Stimulated activated CD4-positive, alpha-beta T cell treated with anti-CD3 and anti-CD28 coated beads, Interleukin-4, amount 100 ng/mL, for 24 hours (primary cell): ENCODE measurements at places on chromosomes 13 and 19.

DNA sequence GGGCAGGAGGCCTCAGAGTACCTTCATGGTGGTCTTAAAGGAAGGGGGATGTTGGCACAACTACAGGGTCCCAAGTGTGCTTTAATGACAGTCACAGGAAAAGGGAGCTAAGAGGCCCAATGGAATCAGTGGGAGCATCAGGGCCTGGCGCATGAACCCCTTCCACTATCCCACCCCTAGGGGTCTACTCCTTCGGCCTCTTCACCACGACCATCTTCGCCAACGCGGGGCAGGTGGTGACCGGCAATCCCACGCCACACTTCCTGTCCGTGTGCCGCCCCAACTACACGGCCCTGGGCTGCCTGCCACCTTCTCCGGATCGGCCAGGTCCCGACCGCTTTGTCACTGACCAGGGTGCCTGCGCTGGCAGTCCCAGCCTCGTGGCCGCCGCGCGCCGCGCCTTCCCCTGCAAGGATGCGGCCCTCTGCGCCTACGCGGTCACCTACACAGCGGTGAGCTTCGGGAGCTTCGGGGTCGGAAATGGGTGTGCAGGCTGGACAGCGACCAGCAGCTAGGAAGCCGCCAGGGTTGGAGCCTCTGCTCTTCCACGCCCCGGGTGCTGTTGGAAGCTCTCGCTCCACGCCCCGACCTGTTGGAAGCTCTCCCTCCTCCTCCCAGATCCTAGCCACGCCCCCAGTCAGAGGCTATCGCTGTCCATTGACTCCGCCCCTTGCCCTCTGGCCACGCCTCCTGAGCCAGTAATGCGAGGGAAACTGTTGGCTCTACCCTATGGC is 6.0 kb downstream of the PLPPR2 start:
- no peak for DNase-seq

DNA sequence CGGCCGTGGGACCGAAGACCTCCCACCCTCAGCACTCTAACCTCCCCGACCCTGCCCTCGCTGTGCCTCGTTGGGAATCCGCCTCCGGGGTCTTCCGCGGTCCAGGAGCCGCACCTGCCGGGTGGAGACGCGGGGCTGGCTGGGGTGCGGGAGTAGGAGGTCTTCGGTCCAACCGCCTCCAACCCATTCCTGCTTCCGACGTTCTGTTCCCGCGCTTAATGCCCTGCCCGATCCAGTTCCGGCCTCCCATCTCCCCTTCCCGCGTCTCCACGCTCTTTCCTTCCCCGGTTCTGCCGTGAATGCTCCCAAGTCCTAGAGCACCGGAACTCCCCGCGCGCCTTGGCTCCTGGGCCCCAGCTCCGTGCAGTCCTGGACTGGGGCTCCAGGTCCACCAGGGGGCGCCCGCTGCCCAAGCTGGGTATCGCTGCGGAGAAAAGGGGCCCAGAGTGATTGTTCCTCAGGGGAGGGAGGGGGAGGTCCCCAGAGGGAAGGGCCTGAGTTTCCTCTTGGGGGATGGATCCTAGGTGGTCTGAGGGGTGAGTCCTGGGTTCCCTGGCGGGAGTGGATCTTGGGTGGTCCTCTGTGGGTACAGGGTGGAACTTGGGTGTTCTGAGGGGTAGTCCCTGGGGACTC is 14.1 kb upstream of the TNFSF9 start:
- peak; percentile 95 for DNase-seq

- DNase-seq: peak; percentile 47
Measured at GRCh38 chr19:49335071-49335783, at the start of gene CD37. Gene CD37 (plus strand): TSS chr19:49335406. CDS start chr19:49335541, 135 bp downstream.

GRCh38 chr13:75771818-75772217 is 135.7 kb downstream of the LMO7 start:
- no peak for DNase-seq

DNA sequence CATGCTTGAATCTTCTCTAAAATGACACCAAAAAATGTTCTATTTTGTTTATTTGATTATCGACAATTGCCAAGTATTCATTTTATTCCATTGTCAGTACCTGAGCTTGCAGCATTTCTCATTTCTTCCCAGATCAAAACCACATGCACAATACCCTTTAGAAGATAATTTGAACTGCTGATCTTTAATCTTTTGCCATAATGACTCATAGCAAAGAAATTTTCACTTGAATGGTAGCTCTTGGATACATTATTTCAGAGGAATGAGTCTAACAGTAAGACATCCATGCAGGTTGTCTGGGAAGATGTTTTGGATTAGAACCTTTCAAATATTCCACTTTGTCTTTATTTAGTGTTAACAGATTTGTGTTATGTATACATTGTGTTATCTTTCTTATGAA is 42.0 kb upstream of the RXFP2 start:
- DNase-seq: no peak

GRCh38 chr19:3370214-3370720 is 3.9 kb downstream of the NFIC start:
- DNase-seq: no peak

DNA sequence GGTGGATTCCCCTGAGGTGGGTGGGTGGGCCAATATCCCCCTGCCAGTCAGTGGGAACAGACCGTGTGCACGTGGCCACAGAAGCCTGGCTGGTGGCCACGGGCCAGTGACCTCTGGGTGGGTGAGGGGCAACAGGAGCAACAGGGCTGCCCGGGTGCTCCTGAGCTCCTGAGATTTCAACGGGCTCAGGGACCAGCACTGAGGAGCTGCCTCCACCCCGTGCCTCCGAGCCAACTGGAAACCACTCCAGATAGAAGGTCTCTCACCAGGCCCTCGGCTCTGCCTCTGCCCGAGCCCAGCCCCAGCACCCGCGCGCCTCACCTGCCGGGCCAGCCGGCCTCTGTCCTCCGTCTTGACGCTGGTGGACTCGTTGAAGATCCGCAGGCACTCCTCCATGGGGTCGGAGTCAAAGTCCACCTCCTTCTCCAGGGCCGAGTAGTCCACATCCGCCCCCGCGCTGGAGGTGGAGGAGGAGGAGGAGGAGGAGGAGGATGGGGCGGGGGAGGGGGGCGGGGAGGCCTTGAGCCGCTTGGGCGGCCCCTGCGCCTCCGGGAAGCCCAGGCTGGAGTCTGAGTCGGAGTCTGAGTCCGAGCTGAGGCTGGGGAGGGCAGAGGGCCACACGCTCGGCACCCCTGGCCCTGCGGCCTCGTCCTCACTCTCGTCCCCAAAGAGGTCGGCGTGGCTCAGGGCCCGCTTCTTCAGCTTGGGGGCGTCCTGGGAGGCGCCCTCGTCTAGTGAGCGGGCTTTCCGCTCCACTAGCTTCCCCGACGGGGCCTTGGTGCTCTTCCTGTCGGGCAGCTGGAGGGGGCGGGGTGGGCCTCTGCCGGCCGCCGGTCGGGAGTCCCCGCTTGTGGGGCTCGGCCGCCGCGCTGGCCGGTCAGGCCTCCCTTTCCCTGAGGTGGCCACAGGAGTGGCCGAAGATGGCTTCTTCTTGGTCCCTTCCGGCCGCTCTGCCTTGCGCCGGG is 14.8 kb upstream of the ATP8B3 start:
- no peak for DNase-seq

DNA sequence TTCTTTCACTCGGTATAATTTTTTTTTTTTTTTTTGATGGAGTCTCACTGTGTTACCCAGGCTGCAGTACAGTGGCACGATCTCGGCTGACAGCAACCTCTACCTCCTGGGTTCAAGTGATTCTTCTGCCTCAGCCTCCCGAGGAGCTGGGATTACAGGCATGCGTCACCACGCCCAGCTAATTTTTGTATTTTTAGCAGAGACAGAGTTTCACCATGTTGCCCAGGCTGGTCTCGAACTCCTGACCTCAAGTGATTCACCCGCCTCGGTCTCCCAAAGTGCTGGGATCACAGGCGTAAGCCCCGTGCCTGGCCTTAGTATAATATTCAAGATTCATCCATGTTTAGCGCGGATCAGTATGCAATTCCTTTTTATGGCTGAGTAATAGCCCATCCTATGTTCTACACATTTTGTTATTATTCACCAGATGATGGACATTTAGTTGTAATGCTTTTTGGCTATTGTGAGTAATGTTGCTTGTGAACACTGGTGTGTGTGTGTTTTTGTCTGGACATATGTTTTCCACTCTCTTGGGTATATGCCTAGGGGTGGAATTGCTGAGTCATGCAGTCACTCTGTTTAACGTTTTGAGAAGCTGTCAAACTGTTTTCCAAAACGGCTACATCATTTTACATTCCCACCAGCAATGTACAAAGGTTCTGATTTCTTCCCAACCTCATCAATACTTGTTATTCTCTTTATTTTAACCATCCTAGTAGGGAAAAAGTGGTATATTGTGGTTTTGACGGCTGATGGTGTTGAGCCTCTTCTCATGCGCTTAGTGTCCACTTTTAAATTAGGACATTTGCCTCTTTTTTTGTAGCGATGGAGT is 22.9 kb downstream of the PLEKHF1 start:
- DNase-seq: no peak

- no peak for DNase-seq
Measured at GRCh38 chr13:40318366-40318765, 348.1 kb downstream of the FOXO1 start.

- no peak for DNase-seq
Measured at GRCh38 chr13:32838945-32839344, 177.3 kb upstream of the KL start.

DNA sequence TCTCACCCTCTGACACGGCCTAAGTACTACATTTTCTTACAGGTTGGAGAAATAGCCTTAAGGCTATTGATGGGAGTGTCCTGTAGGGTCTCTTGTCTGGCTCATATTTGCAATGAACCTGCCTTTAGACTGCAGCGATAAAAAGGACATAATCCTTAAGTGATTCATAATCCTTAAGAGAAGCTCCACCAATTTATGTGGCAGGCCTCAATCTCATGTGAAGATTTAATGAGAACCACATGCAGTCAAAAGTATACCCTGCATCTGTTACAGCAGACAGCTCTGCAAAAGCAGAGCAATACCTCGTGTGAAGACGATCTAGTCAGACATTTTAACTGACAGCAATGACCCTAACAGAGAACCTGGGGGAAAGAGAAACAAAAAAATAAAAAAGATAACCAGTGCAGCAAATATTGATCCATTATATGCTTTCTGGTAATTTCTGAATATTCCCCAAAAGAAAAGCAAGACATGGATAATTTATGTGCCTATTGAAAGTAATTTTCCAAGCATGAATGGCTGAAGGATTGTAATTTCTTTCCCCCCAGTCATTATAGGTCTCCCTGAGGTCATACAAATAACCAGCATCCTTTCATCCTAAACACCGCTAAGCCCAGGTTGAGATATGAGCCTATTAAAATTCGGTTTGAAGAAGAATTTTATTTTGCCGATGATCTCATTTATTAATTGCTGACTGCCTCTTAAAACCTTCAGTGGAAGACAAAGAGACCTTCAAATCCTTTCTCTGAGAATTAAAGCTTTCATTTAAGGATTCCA is 321.8 kb upstream of the NBEA start:
- no peak for DNase-seq

- no peak for DNase-seq
Measured at GRCh38 chr13:73000027-73000674, 58.7 kb upstream of the KLF5 start.

- DNase-seq: no peak
Measured at GRCh38 chr13:40115426-40115825, 460.0 kb downstream of the COG6 start.

GRCh38 chr13:37985281-37985680 is 115.7 kb upstream of the TRPC4 start:
- DNase-seq: no peak

DNA sequence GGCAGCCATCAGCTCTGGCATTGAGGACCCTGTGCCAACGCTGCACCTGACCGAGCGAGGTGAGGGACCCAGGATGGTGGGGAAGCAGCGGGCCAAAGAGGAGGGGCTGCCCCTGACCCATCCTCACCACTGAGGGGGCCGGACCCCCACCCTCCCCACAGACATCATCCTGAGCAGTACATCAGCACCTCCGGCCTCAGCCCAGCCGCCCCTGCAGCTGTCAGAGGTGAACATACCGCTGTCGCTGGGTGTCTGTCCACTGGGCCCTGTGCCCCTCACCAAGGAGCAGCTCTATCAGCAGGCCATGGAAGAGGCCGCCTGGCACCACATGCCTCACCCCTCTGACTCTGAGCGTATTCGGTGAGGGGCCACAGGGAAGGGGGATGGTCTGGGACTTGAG is 7.3 kb downstream of the LENG1 start:
- no peak for DNase-seq

DNA sequence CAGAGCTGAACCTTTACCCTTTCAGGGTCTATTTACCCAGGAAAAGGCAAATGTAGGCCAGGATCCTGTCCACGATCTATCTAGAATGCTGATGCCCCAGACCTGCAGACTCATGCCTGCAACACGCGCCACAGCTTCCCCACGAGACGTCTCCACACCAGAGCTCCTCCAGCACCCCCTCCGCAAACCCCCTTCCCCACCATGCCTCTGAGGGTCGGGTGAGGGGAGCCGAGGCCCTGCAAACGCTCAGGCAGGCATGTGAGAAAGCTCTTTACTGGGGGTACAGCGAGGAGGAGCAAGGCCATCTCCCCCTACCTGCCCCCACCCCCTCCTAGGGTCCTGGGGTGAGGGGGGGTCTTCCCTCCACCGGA is 8.9 kb downstream of the DYRK1B start:
- DNase-seq: no peak

DNA sequence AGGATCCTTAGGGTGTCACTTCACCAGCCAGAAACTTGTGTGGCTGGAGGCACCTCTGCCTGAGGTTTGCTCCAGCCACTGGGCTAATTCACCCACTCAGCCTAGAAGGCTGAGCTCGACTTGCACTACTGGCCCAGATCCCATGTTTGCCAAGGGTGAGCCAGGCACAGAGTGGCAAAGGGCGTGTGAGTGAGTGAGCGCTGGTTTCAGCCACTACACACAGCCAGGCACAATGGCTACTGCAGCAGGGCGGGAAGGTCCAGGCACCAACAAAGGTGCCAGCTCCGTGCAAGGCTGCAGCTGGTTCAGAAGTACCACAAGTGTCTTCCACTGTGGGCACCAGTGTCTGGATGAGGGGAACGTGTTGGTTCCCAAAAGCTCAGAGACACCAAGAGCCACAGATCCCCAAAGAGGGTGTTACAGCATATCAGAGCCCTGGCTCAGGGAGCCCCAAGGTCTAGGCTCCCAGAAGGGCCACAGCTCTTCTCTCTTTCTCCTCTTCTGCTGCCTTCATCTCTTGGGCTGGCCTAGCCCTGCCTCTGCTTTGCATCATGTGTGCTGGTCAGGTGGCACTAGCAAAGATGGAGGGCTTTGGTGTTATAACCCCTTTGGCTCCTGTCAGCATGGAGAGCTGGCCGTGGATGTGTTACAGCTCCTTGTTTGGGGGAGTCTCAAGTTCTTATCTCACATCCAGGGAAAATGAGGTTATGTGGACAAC is 736.3 kb upstream of the KLHL1 start:
- no peak for DNase-seq
